ENCODE measurements at places on chromosomes 3 and 15. TPM values are rescaled to one million over a fixed set of nuclear protein-coding genes. Genes with fewer than 3 reads are reported as not detected.

IL5RA gene
- total RNA-seq, result not detected

DNA sequence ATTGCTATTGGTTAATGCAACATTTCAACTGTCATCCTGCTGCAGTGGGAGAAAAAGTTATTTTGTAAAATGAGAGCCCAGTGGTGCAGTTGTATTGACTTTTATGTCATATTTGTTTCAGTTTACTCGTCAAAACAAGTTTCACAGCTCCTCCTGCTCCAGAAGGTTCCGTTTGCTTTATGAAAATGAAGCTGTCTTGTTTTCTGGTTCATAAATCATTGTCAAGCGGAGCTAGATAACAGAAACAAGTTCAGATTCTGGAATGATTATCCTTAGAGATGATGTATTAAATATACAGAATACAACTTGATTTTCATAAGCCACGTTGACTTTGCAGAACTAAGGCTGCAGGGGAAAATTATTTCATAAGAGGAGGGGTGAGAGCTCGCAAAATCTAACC is 970.5 kb upstream of the NR2F2 start:
- H3K4me1 ChIP-seq, result no peaks in the 10 kb centered on the region
- no peaks in the 10 kb centered on the region for H3K36me3 ChIP-seq
- no peak overlapping the region for H3K27ac ChIP-seq
- H3K27me3 ChIP-seq, result no peaks in the 10 kb centered on the region
- no peak for DNase-seq

- H3K27me3 ChIP-seq, result no peaks in the 10 kb centered on the region
- H3K36me3 ChIP-seq, result no peaks in the 10 kb centered on the region
- DNase-seq, result no peak
- no peak overlapping the region for H3K4me3 ChIP-seq
- H3K27ac ChIP-seq, result no peak overlapping the region
These were observed 236.4 kb downstream of the CDIN1 start for GRCh38 chr15:36815786-36816185.

DNA sequence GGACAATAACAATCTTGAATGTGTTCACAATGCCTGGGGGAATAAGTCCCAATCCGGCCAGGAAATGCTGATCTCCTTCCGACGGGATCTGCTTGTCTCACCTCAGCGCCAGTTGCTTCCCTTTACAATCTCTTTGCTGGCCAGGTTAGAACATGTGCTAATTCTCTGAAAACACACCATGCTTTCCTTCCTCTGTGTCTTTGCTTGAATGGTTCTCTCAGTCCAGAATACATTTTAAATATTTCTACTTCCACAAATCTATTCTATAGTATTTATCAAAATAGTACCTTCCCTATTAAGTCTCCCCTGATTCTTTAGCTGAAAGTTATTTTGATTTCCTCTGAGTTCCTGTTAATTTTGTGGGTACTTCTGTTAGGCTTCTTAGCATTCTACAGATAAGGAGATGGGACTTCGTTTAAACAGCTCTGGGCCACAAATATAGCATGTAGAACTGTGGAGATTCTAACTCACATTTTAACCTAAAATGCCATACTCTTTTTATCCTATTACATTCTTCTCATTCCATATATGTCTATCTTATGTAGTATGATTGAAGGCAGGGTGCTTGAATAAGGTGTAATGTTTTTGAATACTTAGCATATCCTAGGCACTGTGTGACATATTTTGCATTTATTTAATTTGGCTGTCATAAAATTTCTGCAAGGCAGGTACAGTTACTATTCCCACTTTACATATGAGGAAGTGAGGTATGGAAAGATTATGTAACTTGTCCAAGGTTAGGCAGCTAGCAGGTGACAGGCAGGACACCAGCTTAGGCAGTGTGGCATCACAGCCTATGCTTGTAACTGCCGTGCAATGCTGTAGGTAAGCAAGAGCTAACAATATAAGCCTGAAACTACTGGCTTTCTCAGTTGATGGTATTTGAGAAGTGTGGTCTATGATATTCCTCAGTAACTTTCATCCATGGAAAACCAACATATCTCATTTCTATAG is 299.8 kb downstream of the LPP start:
- H3K4me3 ChIP-seq, result no peak overlapping the region
- no peak for DNase-seq
- H3K36me3 ChIP-seq, result no peaks in the 10 kb centered on the region
- no peaks in the 10 kb centered on the region for H3K4me1 ChIP-seq
- no peaks in the 10 kb centered on the region for H3K27me3 ChIP-seq
- H3K27ac ChIP-seq, result no peak overlapping the region

All from fibroblast of lung (primary cell).